ENCODE measurements at places on chromosomes 1 and 21.
A peak's percentile ranks its signal among the peaks of the same experiment; 100 is the strongest.

GRCh38 chr1:245292141-245292540 is 137.4 kb downstream of the KIF26B start:
- H3K36me3 ChIP-seq, result no peaks in the 10 kb centered on the region
- DNase-seq, result no peak
- no peak overlapping the region for H3K4me3 ChIP-seq
- peaks cover 55% of the 10 kb centered on the region for H3K27me3 ChIP-seq
- H3K27ac ChIP-seq, result no peak overlapping the region

DNA sequence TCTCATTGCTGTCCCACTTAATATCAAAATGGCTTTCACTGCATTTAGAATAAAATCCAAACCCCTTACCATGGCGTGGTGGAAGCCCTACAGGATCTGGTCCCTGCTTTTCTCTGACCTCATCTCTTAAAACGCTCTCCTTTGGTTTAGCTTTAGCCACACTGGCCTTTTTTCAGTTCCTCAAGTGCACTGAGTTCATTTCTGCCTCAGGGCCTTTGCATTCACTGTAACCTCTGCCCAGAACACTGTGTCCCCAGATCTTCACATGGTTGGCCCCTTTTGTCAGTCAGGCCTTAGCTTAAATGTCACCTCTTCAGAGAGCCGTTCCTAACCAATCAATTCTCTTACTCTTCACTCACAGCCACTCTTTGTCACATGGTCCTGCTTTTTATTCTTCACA is 21.5 kb downstream of the BCL9 start:
- H3K27me3 ChIP-seq, result peaks cover 36% of the 10 kb centered on the region
- H3K36me3 ChIP-seq, result no peaks in the 10 kb centered on the region
- H3K4me3 ChIP-seq, result no peak overlapping the region

- peak overlapping the region; percentile 62 for H3K4me3 ChIP-seq
- no peak for DNase-seq
- H3K27me3 ChIP-seq, result no peaks in the 10 kb centered on the region
- H3K27ac ChIP-seq, result no peak overlapping the region
- H3K4me1 ChIP-seq, result peaks cover 34% of the 10 kb centered on the region
- H3K36me3 ChIP-seq, result no peaks in the 10 kb centered on the region
Measured at GRCh38 chr1:9822897-9823692, 670 bp downstream of the CLSTN1 start.

- no peak for DNase-seq
- no peaks in the 10 kb centered on the region for H3K4me1 ChIP-seq
- no peaks in the 10 kb centered on the region for H3K27me3 ChIP-seq
- H3K4me3 ChIP-seq, result no peak overlapping the region
Measured at GRCh38 chr1:56780826-56781225, 38.4 kb downstream of the FYB2 start.

DNA sequence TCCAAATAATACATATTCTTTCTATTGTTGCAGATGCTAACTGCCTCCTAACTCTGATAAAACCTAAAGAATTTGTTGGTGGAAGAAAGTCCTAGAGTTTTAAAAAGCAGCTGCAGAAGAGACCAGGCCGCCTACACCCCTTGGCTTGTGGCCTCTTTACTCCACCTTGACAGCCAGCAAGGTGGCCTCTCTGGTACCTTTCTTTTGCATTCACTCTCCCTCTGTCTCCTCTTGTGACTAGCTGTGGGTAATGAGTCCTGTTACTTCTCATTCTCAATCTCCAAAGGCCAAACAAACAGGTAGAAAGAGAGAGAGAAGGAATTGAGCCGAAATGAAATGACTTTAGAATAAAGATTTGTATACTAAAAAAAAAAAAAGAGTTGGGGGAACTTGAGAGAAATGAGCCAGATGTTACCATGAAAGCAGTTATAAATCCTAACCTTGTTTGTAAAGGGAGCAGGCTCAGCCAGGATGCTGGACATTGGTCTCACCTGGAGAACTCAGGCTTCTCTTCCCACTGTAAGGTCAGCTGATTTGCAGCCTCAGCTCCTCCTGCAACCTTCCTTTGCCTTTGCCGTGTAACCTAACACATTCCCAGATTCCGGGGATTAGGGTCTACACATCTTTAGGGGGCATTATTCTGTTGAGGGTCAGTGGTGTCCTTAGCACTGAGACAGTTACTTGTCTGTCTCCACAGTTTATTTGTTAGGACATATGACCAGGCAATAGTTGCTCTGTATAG is 164.1 kb upstream of the IRF2BP2 start:
- no peak for DNase-seq
- H3K36me3 ChIP-seq, result no peaks in the 10 kb centered on the region
- peaks cover 94% of the 10 kb centered on the region for H3K4me1 ChIP-seq
- H3K4me3 ChIP-seq, result no peak overlapping the region
- no peaks in the 10 kb centered on the region for H3K27me3 ChIP-seq

- H3K36me3 ChIP-seq, result no peaks in the 10 kb centered on the region
- H3K27me3 ChIP-seq, result no peaks in the 10 kb centered on the region
Measured at GRCh38 chr1:175217721-175218531, 25.4 kb upstream of the KIAA0040 start.

- H3K36me3 ChIP-seq, result no peaks in the 10 kb centered on the region
- no peak overlapping the region for H3K4me3 ChIP-seq
- peaks cover 46% of the 10 kb centered on the region for H3K4me1 ChIP-seq
- DNase-seq, result no peak
Measured at GRCh38 chr1:226656201-226656600, 82.9 kb downstream of the ITPKB start.

- no peak overlapping the region for H3K4me3 ChIP-seq
- peaks cover 18% of the 10 kb centered on the region for H3K4me1 ChIP-seq
- no peaks in the 10 kb centered on the region for H3K27me3 ChIP-seq
- H3K27ac ChIP-seq, result no peak overlapping the region
Measured at GRCh38 chr1:17183388-17184160, 21.4 kb upstream of the PADI1 start.

DNA sequence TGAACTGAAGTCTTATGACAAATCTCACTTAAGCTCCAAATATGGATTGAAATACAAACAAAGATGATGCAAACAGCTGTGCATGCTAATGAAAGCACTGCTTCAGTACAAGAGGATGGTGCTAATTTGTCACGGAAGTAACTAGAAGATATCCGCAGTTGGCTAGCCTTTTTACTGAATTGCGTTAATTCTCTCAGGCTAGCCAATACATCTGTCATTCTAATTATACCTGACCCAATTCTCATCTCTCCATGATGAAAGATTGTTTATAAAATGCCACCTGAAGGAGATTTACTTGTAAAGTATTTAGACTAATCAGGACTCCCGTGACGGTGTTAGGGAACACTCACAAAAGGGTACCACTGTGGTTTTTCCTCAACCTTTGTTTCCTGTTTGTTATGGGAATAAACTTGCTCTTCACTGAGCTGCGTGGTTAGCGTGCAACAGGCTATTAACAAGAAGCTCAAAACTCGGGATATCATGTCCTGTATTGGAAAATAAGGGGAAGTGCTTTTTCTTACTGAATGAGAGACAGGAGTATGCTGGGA is 162.5 kb downstream of the APP start:
- no peaks in the 10 kb centered on the region for H3K4me1 ChIP-seq
- peaks cover 1% of the 10 kb centered on the region for H3K36me3 ChIP-seq
- DNase-seq, result no peak
- H3K4me3 ChIP-seq, result no peak overlapping the region
- H3K27ac ChIP-seq, result no peak overlapping the region

DNA sequence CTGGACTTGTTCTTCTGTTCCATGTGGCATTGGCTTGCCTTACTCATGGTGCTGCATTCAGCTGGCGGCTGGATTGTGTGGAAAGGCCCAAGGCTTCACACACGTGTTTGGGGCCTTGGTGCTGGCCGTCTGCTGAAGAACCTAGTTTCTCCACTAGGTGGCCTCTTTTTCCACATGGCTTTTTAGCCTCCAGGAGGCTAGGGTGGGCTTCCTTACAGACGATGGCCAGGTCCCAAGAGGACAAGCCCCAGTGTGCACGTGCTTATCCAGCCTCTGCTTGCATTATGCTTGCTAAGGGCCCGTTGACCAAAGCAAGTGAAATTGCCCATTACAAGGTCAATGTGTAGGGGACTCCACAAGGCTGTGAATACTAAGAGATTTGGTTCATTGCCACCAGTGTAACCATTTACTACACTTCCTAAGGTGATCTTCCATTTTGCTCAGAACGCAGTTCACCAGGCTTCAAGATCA is 47.5 kb upstream of the FOXO6 start:
- no peaks in the 10 kb centered on the region for H3K27me3 ChIP-seq
- H3K4me1 ChIP-seq, result no peaks in the 10 kb centered on the region
- no peak overlapping the region for H3K27ac ChIP-seq
- DNase-seq, result no peak

GRCh38 chr1:8930116-8930515 is 15.6 kb upstream of the CA6 start:
- no peak overlapping the region for H3K27ac ChIP-seq
- no peaks in the 10 kb centered on the region for H3K36me3 ChIP-seq
- no peaks in the 10 kb centered on the region for H3K27me3 ChIP-seq
- no peak overlapping the region for H3K4me3 ChIP-seq
- DNase-seq, result no peak

GRCh38 chr1:192080684-192081083 is 77.6 kb upstream of the RGS18 start:
- H3K4me3 ChIP-seq, result no peak overlapping the region
- H3K27me3 ChIP-seq, result no peaks in the 10 kb centered on the region
- H3K36me3 ChIP-seq, result no peaks in the 10 kb centered on the region
- H3K4me1 ChIP-seq, result no peaks in the 10 kb centered on the region
- DNase-seq, result no peak

GRCh38 chr1:234944439-234945344 is 183.9 kb downstream of the TOMM20 start:
- peak overlapping the region; percentile 52 for H3K4me3 ChIP-seq
- DNase-seq, result peak; percentile 56
- no peaks in the 10 kb centered on the region for H3K27me3 ChIP-seq
- H3K36me3 ChIP-seq, result no peaks in the 10 kb centered on the region
- H3K27ac ChIP-seq, result no peak overlapping the region

GRCh38 chr1:77824079-77824478 is 44.6 kb downstream of the MIGA1 start:
- H3K36me3 ChIP-seq, result peaks cover 65% of the 10 kb centered on the region
- no peaks in the 10 kb centered on the region for H3K27me3 ChIP-seq
- H3K4me1 ChIP-seq, result peaks cover 7% of the 10 kb centered on the region
- DNase-seq, result no peak

DNA sequence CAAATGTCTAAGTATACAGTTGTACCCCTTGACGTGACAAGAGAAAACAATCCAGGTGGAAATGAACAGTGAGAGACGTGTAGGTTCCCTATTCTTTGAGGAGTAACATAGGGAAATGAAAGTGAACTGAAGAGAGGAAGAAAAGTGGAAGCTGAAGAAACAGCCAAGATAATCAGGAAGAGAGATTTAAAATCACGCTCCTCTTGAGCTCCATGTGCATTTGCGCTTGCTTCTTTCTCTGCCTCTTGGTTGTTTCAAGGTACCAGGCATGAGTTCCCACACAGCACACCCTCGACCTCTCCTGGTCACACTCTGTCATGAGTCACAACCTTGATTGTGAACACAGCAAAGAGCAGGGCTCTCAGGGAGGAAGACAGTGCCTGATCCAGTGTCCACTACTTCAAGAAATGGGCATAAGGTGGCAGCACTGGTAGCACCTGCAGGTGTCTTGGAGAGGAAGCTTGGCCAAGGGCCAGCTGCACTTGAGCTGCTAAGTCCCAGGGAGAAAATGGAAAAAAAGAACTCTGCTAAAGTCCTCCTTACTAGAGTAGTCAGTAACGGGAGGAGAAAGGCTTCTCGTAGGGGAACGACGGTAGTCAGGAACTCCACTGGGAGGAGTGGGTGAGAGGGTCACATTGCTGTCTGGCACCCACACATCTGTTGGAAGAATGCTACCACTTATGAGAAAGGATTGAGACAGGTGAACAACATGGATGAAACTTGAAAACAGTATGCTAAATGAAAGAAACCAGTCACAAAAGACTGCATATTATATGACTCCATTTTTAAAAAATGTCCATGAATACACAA is 18.3 kb upstream of the ARID1A start:
- peak; percentile 87 for DNase-seq
- no peaks in the 10 kb centered on the region for H3K36me3 ChIP-seq
- H3K27me3 ChIP-seq, result no peaks in the 10 kb centered on the region
- H3K4me3 ChIP-seq, result peak overlapping the region; percentile 33
- H3K4me1 ChIP-seq, result peaks cover 25% of the 10 kb centered on the region

GRCh38 chr1:78226784-78227183 is 181.0 kb downstream of the GIPC2 start:
- no peaks in the 10 kb centered on the region for H3K36me3 ChIP-seq
- H3K4me1 ChIP-seq, result no peaks in the 10 kb centered on the region
- no peak overlapping the region for H3K27ac ChIP-seq
- no peaks in the 10 kb centered on the region for H3K27me3 ChIP-seq

GRCh38 chr1:13700521-13701270 is 708 bp downstream of the PRDM2 start:
- peak overlapping the region; percentile 61 for H3K27ac ChIP-seq
- peaks cover 16% of the 10 kb centered on the region for H3K4me1 ChIP-seq
- H3K36me3 ChIP-seq, result no peaks in the 10 kb centered on the region
- H3K4me3 ChIP-seq, result peak overlapping the region; percentile 61

DNA sequence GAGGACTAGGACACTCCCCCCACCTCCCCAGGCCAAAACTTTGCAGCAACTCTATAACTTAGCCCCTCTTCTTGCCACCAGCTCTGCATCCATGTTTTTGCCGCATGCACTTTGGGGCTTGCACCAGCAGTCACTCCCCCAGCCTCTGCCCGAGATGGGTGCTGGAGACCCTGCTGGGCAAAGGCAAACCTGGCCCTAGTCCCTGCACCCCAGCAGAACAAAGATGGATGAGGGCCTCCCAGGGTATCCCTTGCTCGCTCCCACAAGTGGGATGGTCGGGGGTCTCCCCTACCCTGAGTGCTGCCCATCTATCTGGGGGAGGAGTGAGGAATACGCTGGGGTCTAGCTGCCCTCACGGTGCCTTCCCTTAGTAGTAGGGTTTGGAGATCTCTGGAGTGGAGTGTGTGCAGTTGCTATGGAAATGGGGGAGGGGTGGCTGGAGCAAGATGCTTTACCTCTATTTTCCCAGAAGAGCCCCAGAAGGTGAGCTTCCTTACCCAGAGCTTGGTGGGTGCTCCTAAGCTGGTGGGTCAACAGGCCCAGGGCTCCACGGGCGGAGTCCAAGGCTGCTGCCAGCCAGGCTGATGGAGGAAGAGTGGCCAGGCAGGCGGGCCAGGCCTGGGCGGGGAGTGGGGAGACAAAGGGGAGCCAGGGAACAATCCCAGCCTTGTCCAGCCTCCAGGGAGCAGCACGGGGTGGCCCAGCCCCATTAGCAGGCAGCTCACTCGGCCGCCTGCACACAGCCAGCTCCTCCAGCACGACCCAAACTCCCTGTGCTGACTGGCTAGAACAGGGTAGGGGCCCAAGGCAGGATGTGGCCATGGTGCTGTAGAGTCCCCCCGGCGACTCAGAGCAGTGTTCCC is at the start of gene PAQR6:
Gene PAQR6 (minus strand): TSS at position 597 of the 863 bp plus-strand sequence. CDS start 1,325 bp downstream, outside the sequence.
- H3K36me3 ChIP-seq, result peaks cover 39% of the 10 kb centered on the region
- no peak within 1 kb of the TSS for H3K4me3 ChIP-seq
- H3K27me3 ChIP-seq, result peaks cover 31% of the 10 kb centered on the region
- no peak within 1 kb of the TSS for H3K27ac ChIP-seq
- no peak for DNase-seq

GRCh38 chr1:221522529-221522940 is 219.4 kb downstream of the DUSP10 start:
- H3K4me1 ChIP-seq, result peaks cover 4% of the 10 kb centered on the region
- H3K27me3 ChIP-seq, result no peaks in the 10 kb centered on the region
- no peak overlapping the region for H3K27ac ChIP-seq
- no peak overlapping the region for H3K4me3 ChIP-seq

- H3K27me3 ChIP-seq, result no peaks in the 10 kb centered on the region
- H3K36me3 ChIP-seq, result no peaks in the 10 kb centered on the region
- no peaks in the 10 kb centered on the region for H3K4me1 ChIP-seq
- DNase-seq, result no peak
Measured at GRCh38 chr1:22761821-22762220, 51.2 kb downstream of the EPHB2 start.

GRCh38 chr1:151992303-151993083 is 1.2 kb downstream of the S100A10 start:
- no peaks in the 10 kb centered on the region for H3K27me3 ChIP-seq
- H3K36me3 ChIP-seq, result peaks cover 7% of the 10 kb centered on the region
- peaks cover 60% of the 10 kb centered on the region for H3K4me1 ChIP-seq
- H3K4me3 ChIP-seq, result peak overlapping the region; percentile 95
- peak; percentile 99 for DNase-seq
